ENCODE measurements at places on chromosomes 5 and 9.
A peak's percentile ranks its signal among the peaks of the same experiment; 100 is the strongest.

- DNase-seq, result no peak
Measured at GRCh38 chr5:154758493-154758892, 3.3 kb downstream of the LARP1 start.

GRCh38 chr9:27065288-27065687 is 43.7 kb upstream of the TEK start:
- peak; percentile 60 for DNase-seq

DNA sequence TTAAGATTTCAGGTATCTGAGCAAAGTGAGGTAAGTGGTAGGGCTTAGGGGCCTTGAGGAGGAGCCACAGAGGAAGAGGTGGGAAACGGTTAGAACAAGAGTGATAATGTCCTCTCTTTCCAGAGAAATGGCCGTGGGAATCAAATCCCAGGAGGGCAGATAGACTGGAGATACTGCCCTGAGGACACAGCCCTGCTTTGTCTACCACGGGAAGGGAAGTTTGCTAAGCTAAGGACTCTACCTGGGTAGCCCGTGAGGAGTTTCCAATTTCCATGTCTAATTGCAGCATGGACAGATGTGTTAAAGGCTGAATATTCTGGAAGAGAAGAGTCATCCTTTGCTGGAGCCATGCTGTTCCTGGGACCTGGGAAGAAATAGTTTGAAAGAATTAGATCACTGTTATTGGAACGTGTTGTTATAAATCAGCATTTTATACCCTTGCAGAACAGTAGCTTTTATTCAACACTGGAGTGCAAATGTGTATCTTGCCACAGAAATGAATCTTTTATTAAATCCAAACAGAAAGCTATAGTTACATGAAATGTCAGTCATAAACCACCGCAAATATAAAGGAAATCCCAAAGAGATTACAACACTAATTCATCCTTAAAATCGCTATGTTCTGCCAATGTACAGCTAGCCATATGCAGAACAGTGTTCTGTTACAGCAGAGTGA is 133.2 kb upstream of the LHFPL2 start:
- peak; percentile 30 for DNase-seq

GRCh38 chr5:172353271-172353812 is 69.8 kb upstream of the UBTD2 start:
- DNase-seq, result no peak

- no peak for DNase-seq
Measured at GRCh38 chr5:2123874-2124273, 241.1 kb upstream of the IRX4 start.

GRCh38 chr5:123122273-123122672 is 33.2 kb downstream of the PRDM6 start:
- DNase-seq, result no peak

All from mesendoderm (in vitro differentiated cells).